Fibroblast of the aortic adventitia (primary cell): ENCODE measurements at places on chromosomes 3 and 15.

- DNase-seq = peak; percentile 18
These were observed 23.9 kb upstream of the CDCP1 start for GRCh38 chr3:45170096-45170495.

DNA sequence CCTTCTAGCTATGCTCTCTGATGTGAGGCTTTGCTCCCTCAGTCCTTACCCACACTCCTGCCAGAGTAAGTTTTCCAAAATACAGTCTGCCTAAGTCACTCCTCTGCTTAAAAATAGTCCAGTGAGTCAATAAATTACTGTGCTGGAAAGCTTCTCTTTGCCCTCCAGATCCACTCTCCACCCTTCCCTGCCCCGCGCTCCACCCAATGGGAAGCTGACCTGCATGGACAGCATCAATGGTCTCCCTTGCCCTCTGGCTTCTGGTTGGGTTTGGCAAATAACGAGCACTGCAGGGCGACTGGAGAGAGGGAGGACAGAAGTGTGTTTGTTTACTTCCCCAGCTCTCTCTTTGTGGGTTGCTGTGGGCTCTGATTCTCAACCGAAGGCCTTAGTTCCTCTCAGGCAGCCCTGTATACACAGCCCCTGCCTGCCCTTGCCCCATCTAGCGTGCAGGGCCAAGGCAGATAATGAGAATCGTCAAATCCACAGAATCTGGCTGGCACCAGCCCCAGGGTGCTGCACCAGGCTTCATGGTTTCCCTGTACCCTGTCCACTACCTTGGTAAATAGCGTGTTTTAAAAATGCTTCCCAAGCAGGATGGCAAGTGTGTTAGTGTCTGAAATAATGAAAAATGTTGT, 110.4 kb downstream of the ADAMTSL3 start:
- DNase-seq = peak; percentile 36

DNA sequence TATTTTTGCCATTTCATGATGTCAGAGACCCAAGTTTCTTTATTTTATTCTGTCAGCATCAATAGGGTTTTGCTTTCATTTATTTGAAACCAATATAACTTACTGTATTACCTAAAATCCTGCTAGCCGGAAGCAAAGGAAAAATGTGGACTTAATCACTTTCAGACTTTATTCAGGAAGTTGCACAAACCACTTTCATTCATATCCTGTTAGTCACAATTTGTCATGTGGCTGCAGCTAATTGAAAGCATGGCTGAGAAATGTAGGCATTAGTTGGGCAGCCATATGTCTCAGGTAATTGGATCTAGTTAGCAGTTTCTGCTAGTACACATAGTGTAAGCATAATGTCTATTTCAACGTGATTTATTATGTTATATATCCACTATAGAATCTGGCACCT, 462.3 kb upstream of the SGO1 start:
- DNase-seq = peak; percentile 78

DNA sequence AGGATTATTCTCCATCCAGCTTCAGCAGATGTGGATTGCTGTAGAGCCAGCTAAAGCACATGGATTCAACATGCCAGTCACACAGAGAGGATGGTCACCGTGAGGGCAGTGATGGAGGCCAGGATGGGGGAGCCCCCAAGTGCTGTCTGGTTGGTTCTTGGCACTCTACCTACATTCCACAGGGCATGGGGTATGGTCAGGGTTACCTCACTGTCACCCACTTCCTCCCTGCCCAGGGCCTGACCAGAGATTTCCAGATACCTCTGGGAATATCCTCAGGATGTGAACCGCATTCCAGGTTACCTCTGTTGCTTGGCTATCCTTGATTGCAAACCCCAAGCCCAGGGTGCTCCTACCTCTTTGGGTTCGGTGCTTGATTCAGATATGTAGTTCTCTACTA, 147.3 kb upstream of the TRIM42 start:
- no peak for DNase-seq

DNA sequence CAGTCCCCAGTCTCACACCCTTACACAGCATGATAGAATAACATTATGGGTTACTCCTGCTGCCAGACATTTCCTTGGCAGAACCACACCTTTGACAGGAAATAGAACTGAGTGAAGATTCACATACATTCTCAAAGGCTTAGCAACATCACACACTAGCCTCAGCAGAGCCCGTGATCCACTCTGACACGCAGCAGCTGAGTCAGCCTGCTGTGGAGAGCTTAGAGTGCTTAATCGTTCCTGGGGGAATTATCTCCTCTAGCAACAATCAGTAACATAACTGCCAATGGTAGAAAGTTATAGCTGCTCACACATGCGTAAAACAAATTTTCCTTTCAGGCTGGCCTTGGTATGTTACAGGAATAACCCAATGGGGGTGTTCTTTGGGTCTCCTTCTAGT, 382.1 kb downstream of the GAP43 start:
- DNase-seq = peak; percentile 98

GRCh38 chr3:184526088-184526433, 35.5 kb upstream of the EPHB3 start:
- DNase-seq = peak; percentile 10

- DNase-seq = peak; percentile 53
These were observed 4.9 kb upstream of the MAGEF1 start for GRCh38 chr3:184716622-184717398.

GRCh38 chr3:69452295-69452694, 66.4 kb upstream of the FRMD4B start:
- DNase-seq = no peak

DNA sequence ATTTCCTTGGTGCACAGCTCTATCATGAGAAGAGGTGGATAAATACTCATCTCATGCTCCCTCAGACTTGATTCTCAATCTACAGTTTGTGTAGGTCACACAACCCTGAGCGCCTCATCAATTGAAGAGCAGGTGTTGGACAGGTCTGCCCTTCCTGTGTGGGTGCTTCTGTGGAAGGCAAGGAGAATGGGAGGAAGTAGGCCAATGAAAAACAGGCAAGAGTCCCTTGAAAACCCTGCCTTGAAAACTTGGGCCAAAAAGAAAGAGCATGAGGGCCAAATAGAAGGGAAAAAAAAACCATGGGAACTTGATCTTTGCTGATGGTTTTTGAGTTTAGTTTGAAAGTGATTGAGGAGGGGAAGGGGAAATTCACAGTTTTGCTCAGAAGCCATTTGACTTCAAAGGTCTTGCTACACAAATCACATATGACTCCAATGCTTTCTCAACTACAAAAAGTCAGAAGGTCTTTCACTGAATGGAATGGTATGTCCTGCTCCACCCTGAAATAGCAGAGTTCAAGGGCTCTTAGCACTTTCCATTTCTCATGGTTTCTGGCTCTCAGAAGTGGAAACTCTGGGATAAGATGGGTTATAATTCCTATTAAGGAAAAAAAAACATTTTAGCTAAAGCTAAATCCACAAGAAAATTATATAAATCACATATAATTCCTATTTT, 37.2 kb upstream of the TM4SF1 start:
- DNase-seq = peak; percentile 77

DNA sequence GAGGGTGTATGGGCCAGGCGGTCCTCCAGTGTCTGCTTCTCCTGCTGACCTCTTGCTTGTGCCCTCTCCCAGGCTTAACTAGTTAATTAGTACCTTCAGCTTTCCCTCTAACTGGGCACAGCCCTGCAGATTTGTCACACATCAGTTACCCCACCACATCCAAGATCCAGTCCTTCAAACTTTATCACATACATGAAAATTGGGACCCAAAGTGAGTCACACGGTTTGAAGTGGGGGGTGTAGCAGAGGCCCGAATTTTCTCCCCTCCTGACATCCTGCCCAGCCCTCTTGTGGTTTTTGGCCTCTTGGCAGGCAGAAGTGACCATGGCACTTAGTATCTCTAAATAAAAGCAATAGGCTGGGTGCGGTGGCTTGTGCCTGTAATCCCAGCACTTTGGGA, 3.9 kb downstream of the MAPKAPK3 start:
- DNase-seq = peak; percentile 30

- DNase-seq = no peak
These were observed 133.1 kb downstream of the IL1RAP start for GRCh38 chr3:190646996-190647395.

GRCh38 chr3:159667261-159667660, 321.4 kb upstream of the IL12A start:
- no peak for DNase-seq

GRCh38 chr3:58197588-58197987, 13.2 kb downstream of the DNASE1L3 start:
- no peak for DNase-seq

- peak; percentile 34 for DNase-seq
These were observed 129.9 kb upstream of the UBE3A start for GRCh38 chr15:25568751-25569150.

GRCh38 chr3:70916375-70917055, 604.1 kb upstream of the MDFIC2 start:
- no peak for DNase-seq

- peak; percentile 27 for DNase-seq
These were observed 87.7 kb downstream of the NEO1 start for GRCh38 chr15:73139744-73140553.

DNA sequence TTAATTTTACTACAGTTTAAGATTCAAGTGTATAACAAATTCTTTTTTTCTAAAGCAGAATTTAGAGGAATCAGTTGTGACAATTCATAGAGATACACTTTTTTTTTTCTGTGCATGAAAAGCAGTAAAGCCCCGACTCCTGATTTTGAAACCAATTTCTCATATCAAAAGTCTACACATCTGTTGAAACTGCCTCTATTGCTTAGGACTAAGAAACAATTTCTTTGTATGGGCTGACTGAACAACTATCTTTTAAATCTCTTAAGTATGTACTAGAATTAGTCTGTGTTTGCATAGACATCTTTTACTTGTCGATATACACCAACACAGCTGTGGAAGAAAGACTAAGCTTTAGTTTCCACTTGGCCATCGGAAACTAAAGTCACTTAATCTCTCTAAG, 127.6 kb downstream of the MEIS2 start:
- no peak for DNase-seq

GRCh38 chr3:40714771-40715345, 190.1 kb downstream of the ZNF621 start:
- no peak for DNase-seq

DNA sequence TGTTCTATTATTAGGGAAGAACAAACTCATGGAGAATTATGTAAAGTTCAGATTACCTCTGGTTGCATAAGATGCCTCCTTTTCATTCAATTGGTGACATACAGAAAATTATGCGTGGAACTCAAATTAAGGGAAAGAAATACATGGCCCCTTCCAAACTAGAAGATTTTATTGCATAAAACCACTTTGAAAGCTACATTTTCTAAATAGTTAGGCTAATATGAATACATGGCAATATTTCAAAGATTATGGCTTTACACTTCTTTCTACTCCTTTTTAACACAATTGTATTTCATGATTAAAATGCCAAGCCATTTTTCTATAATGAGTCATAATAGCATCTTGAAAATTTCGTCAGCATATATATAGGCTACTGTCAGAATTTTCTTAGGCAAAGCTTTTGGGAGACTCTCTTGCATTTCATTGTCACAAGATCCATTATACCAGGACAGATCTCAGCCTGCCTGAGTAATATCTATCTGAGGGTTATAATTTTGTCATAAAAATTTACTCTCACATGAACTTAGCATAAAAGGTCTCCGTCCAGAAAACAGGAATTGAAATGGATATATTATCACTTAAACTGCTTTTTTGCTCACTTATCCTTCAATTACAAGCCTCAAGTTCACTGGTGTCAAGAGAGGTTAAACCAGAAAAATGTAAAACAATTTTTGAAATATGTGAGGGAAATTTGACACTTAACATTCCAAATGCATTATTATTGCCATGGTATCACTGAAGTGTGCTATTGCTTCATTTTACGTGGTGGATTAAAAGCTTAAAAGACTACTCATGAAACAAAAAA, 37.1 kb downstream of the CPA3 start:
- peak; percentile 69 for DNase-seq

DNA sequence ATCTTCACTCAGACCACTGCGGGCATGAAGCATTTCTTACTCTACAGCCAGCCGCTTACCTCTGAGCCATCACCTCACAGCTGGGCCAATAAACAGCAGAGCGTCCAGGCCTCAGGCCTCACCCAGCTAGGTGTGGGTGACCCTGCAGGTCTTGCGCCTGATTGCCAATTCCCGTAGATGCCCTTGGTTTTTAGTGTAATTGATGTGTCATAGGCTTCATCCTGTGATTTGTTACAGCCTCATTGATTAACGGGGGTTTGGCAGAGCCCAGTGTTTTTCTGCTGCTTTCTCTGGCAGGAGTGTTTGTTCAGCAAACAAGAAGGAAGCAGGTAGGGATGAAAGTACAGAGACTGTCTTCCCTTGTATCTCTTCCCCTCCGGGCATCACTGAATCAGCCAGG, 49.6 kb upstream of the BNIP2 start:
- DNase-seq = no peak

GRCh38 chr3:118587037-118587741, 447.5 kb downstream of the IGSF11 start:
- no peak for DNase-seq

GRCh38 chr15:97316362-97316761, 644.1 kb upstream of the ARRDC4 start:
- no peak for DNase-seq

GRCh38 chr3:127729556-127730056, 56.9 kb downstream of the ABTB1 start:
- peak; percentile 21 for DNase-seq

GRCh38 chr3:159828542-159828943, 160.1 kb upstream of the IL12A start:
- peak; percentile 85 for DNase-seq

GRCh38 chr15:65055201-65055870, 10.1 kb downstream of the SLC51B start:
- DNase-seq = peak; percentile 43

- no peak for DNase-seq
These were observed 37.8 kb downstream of the LSM3 start for GRCh38 chr3:14216257-14217048.

- peak; percentile 51 for DNase-seq
These were observed 60.3 kb downstream of the HEG1 start for GRCh38 chr3:124995460-124995994.

GRCh38 chr15:94380798-94381197, 149.4 kb downstream of the MCTP2 start:
- DNase-seq = no peak

- no peak for DNase-seq
These were observed 65.1 kb downstream of the NEK11 start for GRCh38 chr3:131091768-131092167.

- DNase-seq = no peak
These were observed 17.8 kb downstream of the LDHAL6B start for GRCh38 chr15:59224474-59224873.

GRCh38 chr3:65172209-65172608, 484.4 kb upstream of the ADAMTS9 start:
- no peak for DNase-seq
